ENCODE measurements at places on chromosomes 3 and 15.

DNA sequence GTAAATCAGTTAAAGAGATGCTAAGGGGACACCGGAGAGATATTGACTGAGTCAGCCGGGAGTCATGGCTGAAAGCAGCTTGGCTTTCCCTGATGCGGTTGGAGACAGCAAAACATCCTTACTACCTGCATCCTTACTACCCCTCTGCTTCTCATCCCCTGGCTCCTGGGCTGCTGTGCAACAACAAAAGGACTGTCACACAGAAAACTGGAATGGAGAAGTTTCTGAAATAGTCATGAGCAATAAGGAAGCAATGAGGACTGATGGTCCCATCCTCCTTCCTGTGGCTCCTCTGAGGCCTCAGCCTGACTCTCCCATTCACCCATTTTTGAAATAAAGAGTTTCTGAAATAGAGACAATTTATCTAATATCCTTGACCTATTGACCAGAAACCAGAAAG, 1.1 kb downstream of the HCLS1 start:
- no peak for DNase-seq

GRCh38 chr3:183290216-183290615, 37.2 kb downstream of the B3GNT5 start:
- no peak for DNase-seq

GRCh38 chr3:178707311-178708031, 171.2 kb downstream of the KCNMB2 start:
- DNase-seq, result no peak

DNA sequence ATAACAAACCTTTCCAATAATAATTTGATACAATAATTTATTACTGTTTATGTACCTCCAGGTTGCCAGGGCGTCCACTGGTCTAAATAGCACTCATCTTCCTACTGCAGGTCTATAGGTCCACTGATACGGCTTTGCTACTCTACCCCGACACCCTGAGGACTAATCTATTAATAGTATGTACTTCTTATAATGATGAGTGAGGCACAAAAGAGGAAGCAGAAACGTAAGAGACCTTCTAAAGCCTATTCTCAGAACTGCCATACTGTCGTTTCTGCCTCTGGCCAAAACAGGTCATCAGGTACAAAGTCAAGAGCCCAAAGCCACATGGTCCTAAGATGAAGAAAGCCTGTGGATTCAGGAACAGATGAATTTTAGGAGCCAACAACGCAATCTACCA, 163.2 kb upstream of the GRM7 start:
- no peak for DNase-seq

- DNase-seq, result no peak
Measured at GRCh38 chr3:197135212-197135611, 105.6 kb upstream of the MELTF start.

GRCh38 chr3:123633530-123633929, 48.7 kb upstream of the HACD2 start:
- DNase-seq, result no peak

DNA sequence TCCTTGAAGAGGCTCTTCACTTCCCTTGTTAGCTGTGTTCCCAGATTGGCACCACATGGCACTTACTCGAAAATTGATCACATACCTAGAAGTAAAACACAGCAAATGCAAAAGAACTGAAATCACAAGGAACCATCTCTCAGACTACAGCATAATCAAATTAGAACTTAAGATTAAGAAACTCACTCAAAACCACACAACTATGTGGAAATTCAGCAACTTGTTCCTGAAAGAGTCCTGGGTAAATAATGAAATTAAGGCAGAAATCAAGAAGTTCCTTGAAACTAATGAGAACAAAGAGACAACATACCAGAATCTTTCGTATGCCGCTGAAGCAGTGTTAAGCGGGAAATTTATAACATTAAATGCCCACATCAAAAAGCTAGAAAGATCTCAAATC, 566.3 kb upstream of the TGFBR2 start:
- no peak for DNase-seq

- DNase-seq, result no peak
Measured at GRCh38 chr15:83992324-83993031, 243.1 kb upstream of the GOLGA6L4 start.

- no peak for DNase-seq
Measured at GRCh38 chr15:95017666-95018328, 786.4 kb downstream of the MCTP2 start.

DNA sequence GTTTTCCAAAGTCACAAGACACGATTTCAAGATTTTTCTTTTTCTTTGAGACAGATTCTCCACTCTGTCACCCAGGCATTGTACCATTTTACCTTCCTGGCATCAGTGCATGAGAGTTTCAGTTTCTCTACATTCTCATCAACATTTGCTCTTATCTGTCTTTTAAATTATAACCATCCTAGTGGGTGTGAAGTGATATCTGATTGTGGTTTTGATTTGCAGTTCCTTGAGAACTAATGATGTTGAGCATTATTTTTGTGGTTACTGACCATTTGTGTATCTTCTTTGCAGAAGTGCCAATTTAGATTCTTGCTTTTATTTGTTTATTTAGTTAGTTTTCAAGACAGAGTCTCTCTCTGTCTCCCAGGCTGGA, 41.2 kb downstream of the ADIPOQ start:
- no peak for DNase-seq

DNA sequence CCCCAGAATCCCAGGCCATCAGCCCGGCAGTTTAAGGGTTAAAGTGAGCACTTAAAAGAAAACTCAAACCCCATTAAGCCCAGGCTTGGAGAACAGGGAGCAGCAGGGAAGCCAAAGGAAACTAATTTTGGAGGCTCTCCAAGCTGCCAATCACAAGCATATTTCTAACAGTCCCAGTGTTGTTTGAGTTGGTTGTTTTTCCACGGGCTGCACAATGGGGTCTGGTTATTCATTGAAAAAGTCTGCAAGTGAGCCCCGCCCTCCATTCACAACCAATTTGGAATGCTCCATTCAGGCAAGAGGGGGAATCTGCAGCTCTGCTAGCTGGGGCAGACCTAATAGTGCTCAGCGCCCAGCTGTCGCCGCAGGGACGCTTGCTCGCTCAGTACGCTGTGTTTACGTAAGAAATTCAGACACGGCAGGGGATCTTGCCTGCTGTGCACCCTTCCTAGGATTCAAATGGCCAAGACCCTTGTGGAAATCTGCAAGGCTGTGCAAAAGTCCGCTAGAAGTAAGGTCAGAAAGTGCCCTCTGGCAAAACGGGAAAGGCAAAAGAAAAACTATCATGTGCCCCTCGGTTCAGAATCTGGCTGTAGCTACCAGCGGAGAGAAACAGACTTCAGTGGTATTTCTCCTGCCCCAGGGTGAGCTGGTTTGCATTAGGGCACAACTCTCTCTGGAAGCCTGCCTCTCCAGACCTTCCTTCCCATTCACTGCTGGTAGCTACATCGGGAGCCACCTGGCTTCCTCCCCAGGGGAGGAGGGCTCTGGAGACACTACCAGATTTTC, 11.0 kb downstream of the ETV5 start:
- no peak for DNase-seq

DNA sequence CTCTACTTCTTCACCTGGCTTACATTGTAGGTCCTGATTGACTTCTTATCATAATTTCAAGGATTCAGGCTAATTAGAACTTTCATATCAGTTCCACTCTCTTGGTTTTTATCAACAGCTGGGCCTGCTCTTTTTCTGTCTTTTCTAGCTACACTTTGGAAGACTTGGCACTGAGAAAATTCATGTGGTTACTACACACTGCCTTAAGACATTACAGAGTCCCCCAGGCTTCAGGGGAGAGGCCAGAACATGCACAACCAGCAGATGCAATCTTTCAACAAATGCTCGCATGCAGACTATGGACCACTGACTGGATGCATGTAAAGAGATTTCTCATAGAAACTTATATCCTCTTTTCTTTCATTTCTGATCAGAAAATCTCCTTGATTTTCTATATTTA, 423.5 kb downstream of the TUSC7 start:
- no peak for DNase-seq

GRCh38 chr15:42890161-42890913, 30.2 kb downstream of the TTBK2 start:
- DNase-seq, result no peak

- DNase-seq, result no peak
Measured at GRCh38 chr15:78080088-78080460, 2.6 kb upstream of the TBC1D2B start.

- no peak for DNase-seq
Measured at GRCh38 chr15:95326431-95327182, 1003.9 kb upstream of the NR2F2 start.
